Mammary epithelial cell (primary cell): ENCODE measurements at places on chromosomes 1 and 21. TPM values are rescaled to one million over a fixed set of nuclear protein-coding genes. Genes with fewer than 3 reads are reported as not detected.

FMN2 gene
- not detected in 2 replicates for total RNA-seq

HNRNPCL1 gene
- total RNA-seq = not detected in 2 replicates

S100A9 gene
- 342 and 606 TPM in 2 replicates for total RNA-seq

ORC1 gene
- total RNA-seq = 0.83 and 8.8 TPM in 2 replicates

TMIGD3 gene
- not detected for total RNA-seq

UBASH3A gene
- not detected in 2 replicates for total RNA-seq

TNFAIP8L2 gene
- total RNA-seq = not detected in 2 replicates

FMO2 gene
- total RNA-seq = 0.17 TPM

KLHL12 gene
- total RNA-seq = 28.3 TPM

SPRR5 gene
- total RNA-seq = not detected

SLC30A7 gene
- total RNA-seq = 81.7 TPM

ATP6V1G3 gene
- not detected for total RNA-seq

EDN2 gene
- 1.3 TPM for total RNA-seq

TMPRSS15 gene
- total RNA-seq = not detected
